ENCODE measurements at places on chromosomes 3 and 15.

DNA sequence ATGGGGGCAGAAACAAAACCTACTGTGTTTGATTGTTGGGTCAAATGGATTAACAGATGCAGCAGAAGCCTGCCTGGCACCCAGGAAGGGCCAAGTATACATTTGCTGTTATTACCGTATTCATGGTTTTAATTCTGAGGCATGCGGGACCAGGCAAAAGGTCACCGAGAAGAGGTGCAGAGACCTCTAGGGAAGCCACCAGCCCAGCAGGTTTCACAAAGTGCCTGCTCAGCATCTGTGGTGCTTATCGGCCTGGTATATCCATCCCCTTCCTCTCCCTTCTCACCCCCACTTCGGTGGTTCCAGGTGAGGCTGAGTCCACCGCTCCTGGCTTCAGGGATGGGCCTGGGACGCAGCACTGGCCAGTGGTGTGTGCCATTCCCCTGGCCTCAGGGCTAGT lies 13.1 kb downstream of the TPRA1 start:
- peaks cover 33% of the 10 kb centered on the region for H3K4me1 ChIP-seq
- H3K27me3 ChIP-seq, result no peaks in the 10 kb centered on the region
- no peak for DNase-seq
- H3K4me3 ChIP-seq, result no peak overlapping the region

GRCh38 chr3:61682671-61683548 lies 121.5 kb downstream of the PTPRG start:
- H3K4me1 ChIP-seq, result no peaks in the 10 kb centered on the region
- H3K36me3 ChIP-seq, result no peaks in the 10 kb centered on the region
- no peak overlapping the region for H3K27ac ChIP-seq
- no peak overlapping the region for H3K4me3 ChIP-seq
- DNase-seq, result no peak

DNA sequence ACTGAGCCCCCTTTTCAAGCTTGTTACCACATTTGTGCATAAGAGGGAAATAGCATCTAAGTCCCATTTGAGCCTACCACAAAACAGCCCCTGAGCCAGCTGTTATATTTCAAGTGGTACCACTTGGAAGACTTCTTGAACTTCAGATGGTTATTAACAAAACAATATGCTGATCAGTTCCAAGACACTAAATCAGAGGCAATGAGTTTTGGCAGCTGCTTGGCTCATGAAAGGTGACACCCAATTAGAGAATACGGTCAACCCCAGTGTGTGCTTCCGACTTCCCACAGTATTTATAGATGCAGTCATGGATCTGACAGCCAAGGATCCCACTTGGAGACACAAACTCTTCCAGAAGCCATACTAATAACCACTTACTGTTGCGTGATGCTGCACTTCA lies 469.6 kb upstream of the PPP2R3A start:
- H3K4me3 ChIP-seq, result no peak overlapping the region
- H3K4me1 ChIP-seq, result no peaks in the 10 kb centered on the region
- no peaks in the 10 kb centered on the region for H3K36me3 ChIP-seq
- no peak overlapping the region for H3K27ac ChIP-seq
- no peaks in the 10 kb centered on the region for H3K27me3 ChIP-seq

DNA sequence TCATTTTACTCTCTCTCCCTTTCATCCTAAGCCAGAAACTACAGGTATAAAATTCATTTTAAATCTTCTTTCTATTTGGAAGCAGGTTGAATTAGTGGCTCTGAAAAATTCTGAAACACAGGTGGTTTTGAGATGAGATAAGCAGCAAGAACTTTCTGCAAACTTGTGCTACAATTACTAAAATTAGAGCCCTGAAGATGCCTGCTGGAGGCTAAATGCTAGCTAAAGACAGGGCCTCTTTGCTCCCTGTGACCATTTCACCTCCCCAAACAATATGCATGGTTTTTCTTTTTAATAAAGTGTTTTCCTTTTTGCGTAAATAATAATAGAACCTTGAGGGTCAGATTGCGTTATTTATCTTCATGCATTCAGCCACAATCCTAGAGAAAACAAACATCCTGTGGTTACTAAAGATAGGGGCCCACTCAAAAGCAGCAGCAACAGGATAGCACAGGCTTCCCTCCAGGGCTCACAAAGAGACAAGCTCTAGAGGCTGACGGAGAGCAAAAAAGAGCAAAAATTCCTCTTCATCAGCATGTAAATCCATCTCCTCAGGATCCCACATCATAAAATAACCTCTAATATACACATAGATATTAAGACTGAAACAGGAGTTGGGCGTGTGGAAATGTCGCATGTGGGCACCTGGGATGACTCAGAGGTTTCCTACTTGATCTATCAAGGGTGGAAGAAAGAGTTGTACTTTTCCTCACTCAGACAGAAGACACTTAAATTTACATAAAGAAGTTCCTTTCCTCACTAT lies 26.5 kb upstream of the CP start:
- DNase-seq, result no peak
- no peak overlapping the region for H3K4me3 ChIP-seq
- H3K27ac ChIP-seq, result no peak overlapping the region

GRCh38 chr3:152260026-152260425 lies 8.7 kb upstream of the MBNL1 start:
- DNase-seq, result no peak
- H3K27me3 ChIP-seq, result no peaks in the 10 kb centered on the region
- H3K4me1 ChIP-seq, result peaks cover 41% of the 10 kb centered on the region
- H3K36me3 ChIP-seq, result peaks cover 13% of the 10 kb centered on the region

- H3K36me3 ChIP-seq, result no peaks in the 10 kb centered on the region
- H3K27ac ChIP-seq, result no peak overlapping the region
- H3K27me3 ChIP-seq, result peaks cover 8% of the 10 kb centered on the region
- peak; percentile 37 for DNase-seq
- peaks cover 12% of the 10 kb centered on the region for H3K4me1 ChIP-seq
Measured at GRCh38 chr15:51751697-51752683, 593 bp downstream of the TMOD2 start.

Measured in natural killer cell (primary cell).